ENCODE measurements at places on chromosomes 11 and 22.

DNA sequence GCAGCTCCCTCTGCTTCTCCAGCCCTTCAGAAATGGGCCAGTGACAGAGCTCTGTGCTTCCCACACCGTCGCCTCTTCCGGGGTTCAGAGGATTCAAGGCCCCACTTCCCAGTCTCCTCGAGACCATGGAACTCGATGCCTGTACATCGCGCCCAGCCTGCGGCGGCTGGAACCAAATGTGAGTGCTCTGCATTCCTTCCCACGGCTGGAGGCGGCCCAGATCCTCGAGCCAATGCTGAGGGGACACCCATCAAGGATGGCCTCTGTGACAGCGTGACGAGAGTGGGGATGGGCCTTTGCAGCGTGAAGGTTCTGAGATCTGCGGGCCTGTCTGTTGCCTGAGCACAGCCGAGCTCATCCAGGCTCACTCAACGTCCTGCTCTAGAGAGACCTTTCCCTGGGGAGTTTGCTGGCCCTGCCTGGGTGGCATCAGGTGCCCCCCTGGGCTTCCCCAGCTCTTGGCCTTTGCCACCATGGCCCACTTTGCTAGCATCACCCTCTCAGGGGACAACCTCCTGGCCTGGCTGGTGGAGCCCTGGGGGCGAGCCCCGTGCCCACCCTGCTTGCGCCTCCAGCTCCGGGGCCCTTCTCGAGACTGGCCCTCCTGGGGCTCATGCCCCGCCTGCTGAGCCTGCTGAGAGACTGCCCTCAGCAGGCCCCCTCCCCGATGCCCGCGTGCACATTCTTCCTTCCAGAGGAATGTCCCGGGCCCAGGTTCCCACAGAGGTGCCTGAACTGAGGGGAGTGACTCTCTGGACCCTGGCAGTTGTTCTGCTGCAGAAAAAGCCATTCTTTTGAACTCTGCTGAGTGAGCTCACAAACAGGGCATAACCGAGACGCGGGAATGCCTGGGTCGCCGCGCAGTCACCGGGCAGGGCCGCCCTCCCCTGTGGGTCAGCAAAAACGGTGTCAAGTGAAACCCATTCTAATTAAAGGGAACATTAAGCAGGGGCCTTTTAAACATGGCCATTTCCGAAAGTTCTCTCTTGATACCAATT, 7.3 kb upstream of the MYEOV start:
- DNase-seq, result no peak

DNA sequence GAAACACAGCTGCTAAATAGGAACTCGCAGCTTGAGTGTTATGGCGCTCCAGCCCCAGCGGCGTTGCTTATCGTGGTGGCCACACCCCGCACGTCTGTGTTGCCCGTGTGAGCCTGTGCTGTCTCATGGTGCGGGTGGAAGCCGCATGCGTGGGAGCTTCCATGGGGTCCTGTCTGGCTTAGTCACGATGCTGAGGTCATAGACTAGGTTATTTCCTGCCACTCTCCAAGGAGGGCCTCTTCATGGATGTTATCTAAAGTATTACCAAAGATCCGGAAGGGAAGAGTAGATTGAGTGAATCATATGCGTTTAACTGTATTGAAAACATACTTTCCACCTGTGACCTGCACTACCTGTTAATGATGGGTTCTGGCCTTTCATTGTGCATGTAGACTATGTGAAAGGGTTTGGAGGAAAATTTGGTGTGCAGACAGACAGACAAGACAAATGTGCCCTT, 21.7 kb downstream of the CTTN start:
- no peak for DNase-seq

DNA sequence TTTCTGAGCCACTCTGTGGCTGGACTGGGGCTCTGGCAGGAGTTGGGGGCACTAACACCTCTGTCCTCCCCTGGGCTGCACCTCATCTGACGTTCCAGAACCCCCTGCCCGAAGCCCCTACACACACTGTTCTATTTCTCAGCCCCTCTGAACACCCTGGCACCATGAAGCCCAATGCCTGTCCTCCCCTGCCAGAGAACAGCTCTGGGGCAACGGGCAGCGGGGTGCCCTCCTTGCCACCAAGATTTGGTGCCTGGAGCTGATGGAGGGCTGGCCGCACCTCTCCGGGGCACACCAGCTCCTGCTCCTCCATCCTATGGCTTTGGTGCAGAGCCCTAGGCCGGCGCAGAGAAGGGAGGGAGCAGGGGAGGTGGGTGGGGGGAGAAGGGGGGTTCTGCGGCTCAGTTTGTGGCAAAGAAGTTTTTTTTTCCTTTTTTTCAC, 16.3 kb downstream of the DUSP8 start:
- no peak for DNase-seq

- DNase-seq, result no peak
These were observed 45.3 kb upstream of the ARHGAP32 start for GRCh38 chr11:129237456-129237855.

DNA sequence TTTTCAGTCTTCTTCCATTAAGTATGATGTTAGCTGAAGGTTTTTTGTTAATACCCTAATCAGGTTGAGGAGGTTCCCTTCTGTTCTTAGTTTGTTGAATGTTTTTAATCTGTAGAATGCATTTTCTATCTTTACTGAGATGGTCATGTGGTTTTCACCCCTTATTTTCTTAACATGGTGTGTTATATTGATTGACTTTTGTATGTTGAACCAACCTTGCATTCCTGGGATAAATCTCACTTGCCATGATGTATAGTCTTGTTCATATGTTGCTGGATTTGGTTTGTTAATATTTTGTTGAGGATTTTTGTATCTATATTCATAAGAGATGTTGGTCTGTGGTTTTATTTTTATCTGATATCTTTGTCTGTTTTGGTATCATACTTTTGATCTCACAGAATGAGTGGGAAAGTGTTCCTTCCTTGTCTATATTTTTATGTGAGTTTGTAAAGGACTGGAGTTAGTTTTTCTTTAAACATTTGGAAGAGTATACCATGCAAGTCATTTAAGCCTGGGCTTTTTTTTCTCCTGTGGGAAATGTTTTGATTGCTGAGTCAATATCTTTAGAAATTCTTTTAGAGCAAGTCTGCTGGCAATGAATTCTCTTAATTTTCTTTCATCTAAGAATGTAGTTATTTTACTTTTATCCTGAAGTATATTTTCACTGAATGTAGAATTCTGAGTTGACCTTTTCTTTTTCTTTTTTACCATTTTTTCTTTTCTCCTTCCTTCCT, 5.5 kb upstream of the P4HA3 start:
- DNase-seq, result no peak

GRCh38 chr22:27213294-27213693, 555.9 kb downstream of the MIAT start:
- no peak for DNase-seq

DNA sequence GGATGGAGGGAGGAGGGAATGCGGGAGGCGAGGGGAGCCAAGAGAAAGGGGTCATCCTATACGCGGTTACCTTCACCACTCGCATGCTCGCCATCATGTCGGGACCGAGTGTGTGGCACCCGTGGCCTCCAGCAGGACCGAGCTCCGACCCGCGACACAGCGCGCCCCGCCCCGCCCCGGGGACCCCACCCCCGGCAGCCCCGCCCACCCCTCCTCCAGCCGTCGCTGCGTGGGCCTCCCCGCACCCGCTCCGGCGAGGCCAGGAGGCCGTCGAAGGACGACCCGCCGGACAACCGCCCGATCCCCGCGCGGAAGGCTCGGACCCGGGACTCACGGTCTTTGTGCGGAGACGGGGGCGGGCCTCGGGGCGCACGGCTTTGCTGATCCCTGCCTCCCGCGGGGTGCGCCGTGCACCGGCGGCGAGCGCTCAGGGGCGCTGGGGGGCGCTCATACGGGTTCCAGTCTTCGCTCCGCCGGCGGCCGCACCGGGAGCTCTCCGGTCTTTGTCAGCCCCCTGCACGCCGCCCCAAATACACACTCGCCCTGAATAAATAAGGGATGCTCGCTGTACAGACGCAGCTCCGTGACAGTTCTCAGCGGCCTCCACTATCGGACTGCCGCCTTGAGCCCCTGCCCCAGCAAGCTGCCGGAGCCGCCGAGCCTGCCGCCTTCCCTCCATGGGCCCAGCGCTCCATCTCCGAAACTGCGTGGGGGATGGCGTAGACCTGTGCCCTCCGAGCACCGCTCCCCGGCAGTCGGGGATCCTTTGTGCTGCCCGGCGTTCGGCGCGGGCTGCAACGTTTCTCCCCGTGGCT, at the start of gene UBE2L6:
Gene UBE2L6 (minus strand): TSS at position 158 of the 815 bp plus-strand sequence. CDS start 61 bp downstream, at position 97.
- peak; percentile 74 for DNase-seq
